ENCODE measurements at places on chromosomes 6 and 20. TPM values are rescaled to one million over a fixed set of nuclear protein-coding genes. Genes with fewer than 3 reads are reported as not detected.
A peak's percentile ranks its signal among the peaks of the same experiment; 100 is the strongest.

DNA sequence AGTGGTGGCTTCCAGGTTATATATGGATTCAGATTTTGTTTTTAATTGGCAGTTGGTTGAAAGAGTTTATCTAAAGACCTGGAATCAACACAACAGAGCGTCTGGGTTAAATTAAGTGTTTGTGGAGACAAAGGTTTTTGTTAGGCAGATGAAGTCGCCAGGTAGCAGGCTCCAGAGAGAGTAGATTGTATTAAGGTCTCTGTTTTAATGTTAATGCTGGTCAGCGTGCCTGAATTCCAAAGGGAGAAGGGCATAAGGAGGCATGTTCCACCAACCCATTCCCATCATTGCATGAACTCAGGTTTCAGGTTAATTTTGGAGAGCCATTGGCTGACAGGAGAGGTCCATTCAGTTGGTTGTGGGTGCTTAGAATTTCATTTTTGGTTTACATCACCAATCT, 744.1 kb upstream of the GJE1 start:
- no peak for DNase-seq

Gene LBP
- total RNA-seq: 9.3 TPM

- DNase-seq: no peak
Measured at GRCh38 chr20:57671662-57672061, 38.2 kb downstream of the PMEPA1 start.

DNA sequence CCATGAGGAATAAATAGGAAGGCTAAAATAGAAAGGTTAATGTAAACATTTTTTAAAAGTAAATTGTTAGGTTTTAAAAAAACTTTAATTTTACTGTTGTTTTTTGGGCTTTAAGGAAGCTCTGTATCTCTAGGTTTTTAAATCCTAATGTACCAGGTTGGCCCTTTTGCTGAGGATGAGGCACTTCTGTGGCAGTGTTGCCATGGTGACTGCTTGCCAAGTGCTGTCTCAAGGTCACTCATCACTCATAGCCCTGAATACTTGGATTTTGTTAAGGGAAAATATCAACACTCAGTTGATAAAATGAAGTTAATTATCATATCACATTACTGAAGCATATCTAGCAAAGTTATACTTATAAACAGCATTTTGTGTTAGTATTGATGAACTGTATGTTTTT, 50.2 kb downstream of the NCOA3 start:
- DNase-seq: no peak

- DNase-seq: no peak
Measured at GRCh38 chr20:39875492-39876110, 813.4 kb downstream of the MAFB start.

Gene CCN6
- not detected for total RNA-seq

- no peak for DNase-seq
Measured at GRCh38 chr20:60001108-60001507, 42.9 kb downstream of the CDH26 start.

Gene GUCA1A
- total RNA-seq: not detected

DNA sequence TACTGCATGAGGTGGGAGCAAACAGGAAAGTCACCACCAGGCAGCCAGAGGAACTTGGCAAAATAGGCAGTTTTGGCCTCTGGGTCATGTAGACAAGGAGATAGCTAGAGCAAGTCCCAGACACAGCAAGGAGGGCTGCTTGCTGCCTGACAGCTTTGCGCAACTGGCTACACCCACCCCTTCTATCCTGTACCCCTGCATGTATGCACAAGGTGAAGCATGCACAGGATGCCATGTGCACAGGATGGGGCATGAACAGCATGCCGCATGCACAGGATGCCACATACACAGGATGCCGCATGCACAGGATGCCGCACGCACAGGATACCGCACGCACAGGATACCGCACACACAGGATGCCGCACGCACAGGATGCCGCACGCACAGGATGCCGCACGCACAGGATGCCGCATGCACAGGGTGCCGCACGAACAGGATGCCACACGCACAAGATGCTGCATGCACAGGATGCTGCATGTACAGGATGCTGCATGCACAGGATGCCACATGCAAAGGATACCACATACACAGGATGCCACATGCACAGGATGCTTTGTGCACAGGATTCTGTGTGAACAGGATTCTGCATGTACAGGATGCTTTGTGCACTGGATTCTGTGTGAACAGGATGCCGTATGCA, 104.9 kb upstream of the IYD start:
- no peak for DNase-seq

GRCh38 chr6:163309491-163310026, 105.0 kb upstream of the QKI start:
- DNase-seq: no peak

Gene ZNF334
- total RNA-seq: not detected

GRCh38 chr6:27592481-27593199, 119.7 kb upstream of the ZNF184 start:
- DNase-seq: no peak

Gene LHFPL5
- not detected for total RNA-seq

- no peak for DNase-seq
Measured at GRCh38 chr20:45085867-45086266, 15.1 kb downstream of the KCNS1 start.

DNA sequence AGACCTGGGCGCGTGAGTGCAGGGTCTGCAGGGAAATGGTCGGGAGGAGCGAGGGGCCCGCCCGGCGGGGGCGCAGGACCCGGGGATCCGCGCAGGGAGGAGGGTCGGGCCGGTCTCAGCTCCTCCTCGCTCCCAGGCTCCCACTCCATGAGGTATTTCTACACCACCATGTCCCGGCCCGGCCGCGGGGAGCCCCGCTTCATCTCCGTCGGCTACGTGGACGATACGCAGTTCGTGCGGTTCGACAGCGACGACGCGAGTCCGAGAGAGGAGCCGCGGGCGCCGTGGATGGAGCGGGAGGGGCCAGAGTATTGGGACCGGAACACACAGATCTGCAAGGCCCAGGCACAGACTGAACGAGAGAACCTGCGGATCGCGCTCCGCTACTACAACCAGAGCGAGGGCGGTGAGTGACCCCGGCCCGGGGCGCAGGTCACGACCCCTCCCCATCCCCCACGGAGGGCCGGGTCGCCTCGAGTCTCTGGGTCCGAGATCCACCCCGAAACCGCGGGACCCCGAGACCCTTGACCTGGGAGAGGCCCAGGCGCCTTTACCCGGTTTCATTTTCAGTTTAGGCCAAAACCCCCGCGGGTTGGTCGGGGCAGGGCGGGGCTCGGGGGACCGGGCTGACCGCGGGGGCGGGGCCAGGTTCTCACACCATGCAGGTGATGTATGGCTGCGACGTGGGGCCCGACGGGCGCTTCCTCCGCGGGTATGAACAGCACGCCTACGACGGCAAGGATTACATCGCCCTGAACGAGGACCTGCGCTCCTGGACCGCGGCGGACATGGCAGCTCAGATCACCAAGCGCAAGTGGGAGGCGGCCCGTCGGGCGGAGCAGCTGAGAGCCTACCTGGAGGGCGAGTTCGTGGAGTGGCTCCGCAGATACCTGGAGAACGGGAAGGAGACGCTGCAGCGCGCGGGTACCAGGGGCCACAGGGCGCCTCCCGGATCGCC, 54.2 kb upstream of the HLA-A start:
- DNase-seq: peak; percentile 22

GRCh38 chr6:105833959-105834947, 251.9 kb upstream of the PRDM1 start:
- DNase-seq: no peak

DNA sequence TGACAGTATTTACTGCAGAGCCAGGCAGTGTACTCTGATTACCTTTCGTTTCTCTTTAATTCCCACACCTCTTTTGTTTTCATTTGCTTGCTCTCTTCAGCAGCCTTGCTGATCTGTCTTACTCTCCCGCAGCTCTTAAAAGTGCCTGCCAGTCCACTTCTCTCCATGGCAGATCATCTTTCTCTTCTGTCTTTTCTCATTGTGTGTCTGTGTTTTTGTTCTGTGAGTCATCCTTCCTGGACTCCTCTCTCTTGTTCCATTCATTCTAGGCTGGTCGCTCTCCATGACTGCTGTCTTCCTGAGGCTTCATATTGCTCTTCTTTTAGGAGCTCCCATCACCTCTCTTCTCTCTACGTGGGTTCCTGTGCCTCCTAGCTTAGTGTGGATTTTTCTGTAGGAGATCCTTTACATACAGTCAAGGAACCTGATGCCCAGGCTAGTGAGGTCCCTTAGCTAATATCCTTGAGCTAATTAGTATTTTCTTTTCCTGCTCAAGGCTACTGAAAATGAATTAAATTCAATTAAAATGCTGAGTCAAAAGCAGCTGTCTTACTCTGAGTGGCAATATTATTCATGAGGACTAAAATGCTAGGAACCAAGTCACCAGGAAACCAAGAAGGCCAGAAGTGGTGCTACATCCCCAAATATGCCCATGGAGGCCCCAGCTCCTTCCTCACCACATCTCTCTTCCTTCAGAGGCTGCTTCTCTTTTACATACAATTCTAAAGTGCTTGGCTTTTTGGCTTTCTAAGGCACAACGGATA, 86.1 kb downstream of the SLX4IP start:
- no peak for DNase-seq

DNA sequence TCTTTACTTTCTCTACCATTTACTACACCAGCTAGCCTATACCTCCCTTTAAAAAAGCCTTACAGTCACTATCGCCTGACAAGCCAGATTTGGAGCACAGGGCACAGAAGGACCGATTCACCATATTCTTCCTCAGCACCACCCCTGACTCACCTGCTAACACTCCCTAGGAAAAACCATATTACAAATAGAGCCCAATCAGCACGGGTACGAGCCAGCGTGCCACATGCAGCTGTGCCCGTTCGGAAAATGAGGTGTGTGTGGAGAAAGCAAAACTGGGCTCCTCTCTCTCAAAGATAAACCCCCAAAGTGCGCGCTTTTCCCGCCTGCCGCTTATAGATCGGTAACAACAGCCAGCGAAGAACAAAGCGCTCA, 1.2 kb downstream of the SYNCRIP start:
- DNase-seq: no peak

Gene CLDN20
- total RNA-seq: not detected

- no peak for DNase-seq
Measured at GRCh38 chr20:61846741-61847419, 218.8 kb downstream of the TAF4 start.

GRCh38 chr6:117531346-117531745, 48.9 kb downstream of the DCBLD1 start:
- no peak for DNase-seq

DNA sequence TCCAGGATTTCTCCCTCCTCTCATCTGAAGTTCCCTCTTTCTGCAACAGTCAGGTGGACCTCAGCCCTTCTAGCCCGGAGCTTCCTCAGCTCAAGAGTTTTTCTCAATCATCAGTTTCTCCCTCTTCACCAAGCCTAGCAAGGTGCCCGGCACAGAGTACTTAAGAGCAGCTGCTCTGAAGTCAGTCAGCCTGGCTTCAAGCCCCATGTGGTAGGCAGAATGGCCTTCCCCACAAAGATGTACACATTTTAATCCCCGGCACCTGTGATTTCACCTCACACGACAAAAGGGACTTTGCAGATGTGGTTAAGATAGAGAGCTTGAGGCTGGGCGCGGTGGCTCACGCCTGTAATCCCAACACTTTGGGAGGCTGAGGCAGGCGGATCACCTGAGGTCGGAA, 15.1 kb upstream of the RBPJL start:
- no peak for DNase-seq

Gene LY86
- total RNA-seq: not detected

Gene MRAP2
- total RNA-seq: not detected

- no peak for DNase-seq
Measured at GRCh38 chr20:46804126-46804525, 90.5 kb upstream of the EYA2 start.

DNA sequence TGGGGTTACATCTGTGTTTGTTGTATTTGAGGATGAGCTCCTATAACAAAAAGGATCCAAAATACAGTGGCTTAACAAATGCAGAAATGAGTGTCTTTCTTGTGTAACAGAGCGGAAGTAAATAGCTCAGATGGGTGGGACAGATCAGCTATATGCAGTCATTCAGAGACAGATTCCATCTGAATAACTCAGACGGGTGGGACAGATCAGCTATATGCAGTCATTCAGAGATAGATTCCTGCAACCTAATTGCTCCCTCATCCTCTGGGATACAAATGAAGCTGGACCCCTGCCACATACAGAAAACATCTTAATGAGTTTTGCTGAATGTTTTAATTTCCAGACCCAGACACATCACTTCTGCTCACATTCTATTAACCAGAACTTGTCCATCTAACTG, 332.3 kb downstream of the BCKDHB start:
- no peak for DNase-seq

Gene SLC29A1
- 95.5 TPM for total RNA-seq

DNA sequence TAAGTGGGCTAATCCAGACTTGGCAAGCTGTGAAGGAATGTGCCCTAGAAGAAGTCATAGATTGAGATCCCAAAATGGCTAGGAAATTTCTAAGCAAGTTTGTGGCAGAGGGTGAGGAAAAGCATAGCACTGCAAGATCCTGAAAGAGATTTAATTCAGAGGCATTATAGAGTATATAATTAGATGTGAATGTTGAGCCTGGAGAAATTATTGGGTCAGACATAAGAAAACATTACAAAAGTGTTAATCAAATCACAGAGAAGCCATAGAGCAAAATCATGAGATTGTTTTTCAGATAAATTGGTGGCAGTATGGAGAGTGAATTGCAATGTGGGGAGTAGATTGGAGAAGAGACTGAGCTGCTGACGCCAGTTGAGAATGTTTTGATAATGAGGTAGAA, 90.0 kb downstream of the CD2AP start:
- no peak for DNase-seq

Gene KCNK5
- 0.20 TPM for total RNA-seq

Gene FAM162B
- total RNA-seq: 3.9 TPM

- DNase-seq: no peak
Measured at GRCh38 chr6:90274451-90275030, 22.1 kb downstream of the BACH2 start.

GRCh38 chr6:44054721-44055559, 72.3 kb downstream of the MRPL14 start:
- no peak for DNase-seq

- DNase-seq: no peak
Measured at GRCh38 chr6:100346203-100346602, 118.5 kb downstream of the SIM1 start.

DNA sequence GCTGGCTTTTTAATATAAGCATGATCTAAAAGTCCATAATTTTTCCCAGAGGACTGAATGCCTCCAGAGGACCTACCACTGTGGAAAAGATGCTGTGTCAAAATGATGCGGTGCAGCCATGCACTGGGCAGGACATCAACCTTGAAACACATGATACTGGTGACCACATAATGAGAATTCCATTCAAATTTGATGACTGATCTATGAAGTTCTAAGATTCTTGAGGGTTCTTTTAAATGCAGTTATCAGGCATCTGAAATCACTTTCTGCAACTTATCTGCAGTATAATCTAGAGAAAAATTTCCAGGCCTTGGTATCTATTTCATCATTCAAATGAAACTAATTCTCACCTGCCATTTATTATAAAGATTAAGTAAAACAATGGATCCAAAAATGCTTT, 15.0 kb upstream of the MARCKS start:
- no peak for DNase-seq
